ENCODE measurements at places on chromosomes 12 and 14.

DNA sequence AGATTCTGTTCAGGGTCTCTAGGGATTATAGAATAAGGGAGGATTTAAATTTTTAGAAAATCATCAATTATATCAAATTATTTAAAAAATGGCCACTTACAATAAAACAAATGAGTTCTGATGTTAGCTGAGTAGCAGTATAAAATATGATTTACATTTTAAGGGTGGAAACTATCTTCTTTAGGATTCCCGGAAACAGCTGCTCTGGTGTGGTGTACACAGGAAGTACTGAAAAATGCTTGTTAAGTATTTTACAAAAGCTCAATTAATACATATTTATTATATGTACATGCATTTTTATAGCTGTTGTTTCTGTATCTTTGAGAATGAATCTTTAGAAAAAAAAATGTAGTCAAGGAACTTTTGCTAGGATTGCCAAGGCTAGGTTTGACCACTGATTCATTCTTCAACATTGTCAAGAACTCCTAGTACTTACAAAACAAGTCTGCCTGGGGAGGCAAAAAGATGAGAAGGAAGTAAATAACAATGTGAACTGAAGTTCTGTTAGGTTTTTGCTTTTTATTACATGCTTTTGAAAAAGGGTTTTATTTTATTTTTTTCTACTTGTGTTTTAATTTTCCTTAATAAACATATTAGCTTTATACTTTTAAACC lies 48.0 kb downstream of the ARF6 start:
- DNase-seq, result no peak

DNA sequence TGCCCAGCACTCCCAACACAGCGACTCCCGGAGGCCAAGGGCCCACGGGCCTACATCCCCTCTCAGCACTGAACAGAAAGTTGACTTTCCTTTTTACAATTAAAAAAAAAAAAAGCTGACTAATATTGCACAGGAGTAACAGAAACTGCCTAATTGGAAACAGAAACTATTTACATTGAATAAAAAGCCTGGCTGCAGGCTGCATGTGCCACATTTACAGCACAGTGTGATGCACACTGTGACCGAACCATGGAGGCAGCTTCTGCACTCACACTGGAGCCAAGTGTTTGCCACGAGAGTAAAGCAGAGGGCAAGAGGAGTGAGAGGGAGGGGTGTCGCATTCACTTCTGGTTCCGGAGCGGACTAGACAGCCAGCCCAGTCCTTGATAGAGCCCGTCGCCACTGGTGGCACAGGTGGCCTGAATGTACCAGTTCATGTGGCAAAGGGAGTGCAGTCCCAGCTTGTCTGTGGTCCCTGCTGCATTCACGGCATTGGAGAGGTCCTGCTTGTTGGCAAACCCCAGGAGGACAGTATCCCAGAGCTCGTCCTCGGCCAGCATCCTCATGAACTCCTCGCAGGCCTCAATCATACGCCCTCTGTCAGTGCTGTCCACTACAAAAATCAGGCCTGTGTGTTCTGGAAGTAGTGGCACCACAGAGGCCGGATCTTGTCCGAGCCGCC lies 59.2 kb downstream of the SPPL3 start:
- no peak for DNase-seq

- no peak for DNase-seq
These were observed 450.9 kb upstream of the RPL10L start for GRCh38 chr14:47102472-47102871.

DNA sequence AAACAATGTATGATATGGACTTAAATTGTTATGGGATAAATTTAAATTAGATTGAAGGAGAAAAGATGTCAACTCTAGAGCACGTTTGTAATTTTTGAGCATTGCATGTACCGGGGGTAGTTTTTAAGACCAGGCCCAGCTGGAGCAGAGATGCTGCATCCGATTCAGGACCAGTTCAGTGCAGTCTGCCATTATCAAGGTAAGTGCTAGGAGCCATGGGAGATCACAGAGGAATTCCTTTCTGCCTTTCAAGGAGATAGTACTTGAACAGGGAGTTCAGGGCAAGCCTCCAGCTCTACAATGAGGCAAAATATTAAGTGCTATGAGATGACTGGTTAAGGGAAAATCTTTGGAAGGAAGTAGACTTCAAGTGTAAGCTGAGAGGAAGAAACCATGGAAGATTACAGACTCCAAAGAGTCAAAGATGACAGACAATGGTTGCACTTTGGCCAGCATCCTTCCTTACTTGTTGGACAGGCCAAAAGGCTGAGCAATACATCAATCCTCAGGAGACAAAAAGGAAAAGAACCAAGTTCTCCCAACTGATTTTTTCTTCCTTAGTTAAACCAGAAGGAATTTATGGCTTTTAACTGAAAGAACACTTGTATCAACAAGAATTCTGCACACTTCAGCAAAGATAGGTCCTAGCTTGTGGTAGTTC lies 113.2 kb upstream of the HIF1A start:
- no peak for DNase-seq

DNA sequence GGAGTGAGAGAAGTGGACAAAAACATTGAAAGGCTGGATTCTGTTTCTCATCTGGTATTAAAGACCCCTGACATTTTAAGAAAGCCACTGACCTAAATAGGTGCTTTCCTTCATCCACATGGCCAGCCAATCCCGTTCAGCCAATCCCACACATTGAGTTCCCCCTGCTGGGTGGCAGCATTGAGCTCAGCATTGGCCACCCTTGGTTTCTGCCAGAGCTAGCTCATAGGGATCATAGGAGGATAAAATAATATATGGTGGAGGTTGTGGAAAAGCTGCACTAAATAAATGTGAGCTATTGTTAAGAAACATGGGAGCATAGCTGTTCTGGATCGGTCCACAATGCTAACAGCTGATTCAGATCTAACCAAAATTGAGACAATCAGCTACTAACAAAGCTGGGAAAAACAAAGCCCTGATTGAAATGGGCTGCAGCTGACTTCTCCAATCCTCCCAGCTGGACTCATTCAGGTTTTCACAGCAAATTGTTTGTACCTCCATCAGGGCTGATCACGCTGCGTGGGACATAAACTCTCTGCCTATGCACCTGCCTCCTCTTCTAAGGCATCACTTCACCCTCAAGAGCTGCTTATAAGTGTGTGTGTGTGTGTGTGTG lies 256.5 kb downstream of the EMP1 start:
- DNase-seq, result no peak

DNA sequence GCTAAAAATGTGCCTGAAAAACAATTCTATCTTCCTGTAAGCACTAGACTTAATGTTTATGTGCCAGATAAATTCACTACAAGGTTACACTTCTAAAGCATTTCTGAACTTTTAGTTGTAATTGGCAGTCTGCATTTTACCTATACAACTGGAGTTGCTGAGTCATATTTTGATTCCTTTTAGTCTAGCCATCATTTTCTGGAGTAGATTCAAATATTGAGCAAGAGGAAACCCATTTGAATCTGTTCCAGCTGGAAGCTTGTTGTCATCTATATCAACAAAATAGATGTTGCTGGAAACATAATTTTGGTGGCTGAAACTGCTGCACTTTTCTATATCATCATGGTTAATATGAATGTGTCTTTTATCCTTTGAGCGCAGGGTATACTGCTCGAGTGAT lies 122.2 kb upstream of the CCDC175 start:
- DNase-seq, result no peak

DNA sequence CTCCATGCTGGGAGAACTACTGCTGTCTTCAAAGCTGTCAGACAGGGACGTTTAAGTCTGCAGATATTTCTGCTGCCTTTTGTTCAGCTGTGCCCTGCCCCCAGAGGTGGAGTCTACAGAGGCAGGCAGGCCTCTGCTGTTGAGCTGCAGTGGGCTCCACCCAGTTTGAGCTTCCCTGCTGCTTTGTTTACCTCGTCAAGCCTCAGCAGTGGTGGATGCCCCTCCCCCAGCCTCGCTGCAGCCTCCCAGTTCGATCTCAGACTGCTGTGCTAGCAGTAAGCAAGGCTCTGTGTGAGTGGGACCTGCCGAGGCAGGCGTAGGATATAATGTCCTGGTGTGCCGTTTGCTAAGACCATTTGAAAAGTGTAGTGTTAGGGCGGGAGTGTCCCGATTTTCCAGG lies 31.4 kb upstream of the RFX4 start:
- no peak for DNase-seq

GRCh38 chr14:58746261-58746660 lies 108.5 kb downstream of the DACT1 start:
- DNase-seq, result no peak

DNA sequence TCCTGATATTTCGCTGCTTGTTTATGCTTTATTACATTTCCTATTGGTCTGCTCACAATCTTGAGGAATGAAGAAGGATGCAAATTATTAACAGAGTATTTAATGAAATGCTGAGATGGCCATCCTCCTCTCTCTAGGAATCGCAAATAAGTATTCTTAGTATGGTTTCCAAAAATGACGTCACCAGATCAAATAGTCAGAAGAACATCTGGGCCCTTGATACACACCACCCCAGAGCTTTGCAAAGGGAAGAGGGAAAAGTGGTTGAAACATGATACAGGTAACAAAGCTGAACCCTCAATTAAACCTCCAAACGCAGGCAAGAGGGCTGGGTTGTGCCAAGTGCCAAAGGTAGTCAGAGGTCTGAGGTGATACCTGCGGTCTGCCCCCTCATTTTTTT lies 107.3 kb downstream of the BCL11B start:
- DNase-seq, result no peak

DNA sequence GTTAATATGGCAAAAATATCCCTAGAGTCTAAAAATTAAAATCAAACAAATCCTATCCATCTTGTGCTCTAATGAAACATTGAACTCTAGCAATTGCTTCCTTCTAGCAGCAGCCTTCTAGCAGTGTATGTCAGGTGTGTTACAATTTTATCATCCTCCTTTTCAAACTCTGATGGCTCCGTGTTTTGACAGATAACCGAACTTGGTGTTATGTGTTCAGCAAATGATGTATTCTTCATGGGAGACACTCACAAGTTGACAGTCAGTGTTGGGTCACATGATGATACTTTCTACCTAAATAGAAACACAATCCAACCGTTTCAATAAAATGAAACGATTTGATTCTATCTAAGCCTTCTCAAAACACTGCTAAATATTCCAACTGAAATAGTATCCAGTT lies 525.3 kb upstream of the NOVA1 start:
- DNase-seq, result no peak

- DNase-seq, result no peak
These were observed 173.3 kb upstream of the PARP11 start for GRCh38 chr12:4046495-4046840.

DNA sequence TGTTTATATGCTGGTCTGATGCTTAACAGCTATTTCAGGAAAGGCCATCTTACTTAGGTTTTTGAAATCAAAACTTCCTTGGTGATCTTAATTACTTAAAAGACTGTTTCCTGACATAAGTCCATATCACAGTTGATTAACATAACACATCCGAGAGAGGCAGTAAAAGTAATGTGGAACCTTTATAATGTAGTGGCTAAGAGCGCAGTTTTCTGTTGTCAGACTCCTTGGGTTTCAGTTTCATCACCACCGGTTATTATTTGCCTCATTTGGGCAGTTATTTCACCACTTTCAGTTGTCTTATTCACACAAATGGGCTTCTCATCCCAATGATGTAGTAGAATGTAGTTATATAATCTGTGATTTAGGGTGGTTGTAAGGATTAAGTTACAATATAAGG lies 30.9 kb downstream of the TBC1D15 start:
- no peak for DNase-seq

DNA sequence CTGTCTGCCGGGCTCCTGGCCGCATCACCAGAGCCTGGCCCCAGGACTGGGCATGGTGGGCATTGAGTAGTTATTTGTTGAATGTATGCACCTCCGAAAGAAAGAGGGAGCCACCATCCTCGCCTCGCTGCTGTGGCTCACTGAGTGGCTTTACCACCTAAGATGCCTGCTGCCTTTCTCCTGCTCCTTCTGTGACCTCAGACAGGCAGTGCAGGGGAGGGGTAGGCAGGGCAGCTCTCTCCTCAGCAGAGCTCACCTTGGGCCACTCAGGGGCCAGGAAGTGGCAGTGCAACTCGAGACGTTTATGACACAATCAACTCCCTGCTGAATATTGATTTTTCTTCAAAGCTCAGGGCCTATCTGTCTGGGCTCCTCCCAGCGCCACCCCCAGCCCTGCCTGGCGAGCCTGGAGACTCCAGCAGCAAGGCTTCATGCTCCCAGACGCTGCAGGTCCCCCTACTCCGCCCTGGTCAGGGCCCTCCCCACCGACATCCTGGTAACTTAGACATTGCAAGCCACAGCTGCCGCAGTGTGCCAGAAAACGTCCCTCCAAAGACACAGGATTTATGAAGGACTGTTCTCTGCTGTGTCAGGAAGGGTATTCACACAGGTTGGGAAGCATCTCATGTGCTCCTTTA lies 84.3 kb upstream of the DIO3 start:
- no peak for DNase-seq

DNA sequence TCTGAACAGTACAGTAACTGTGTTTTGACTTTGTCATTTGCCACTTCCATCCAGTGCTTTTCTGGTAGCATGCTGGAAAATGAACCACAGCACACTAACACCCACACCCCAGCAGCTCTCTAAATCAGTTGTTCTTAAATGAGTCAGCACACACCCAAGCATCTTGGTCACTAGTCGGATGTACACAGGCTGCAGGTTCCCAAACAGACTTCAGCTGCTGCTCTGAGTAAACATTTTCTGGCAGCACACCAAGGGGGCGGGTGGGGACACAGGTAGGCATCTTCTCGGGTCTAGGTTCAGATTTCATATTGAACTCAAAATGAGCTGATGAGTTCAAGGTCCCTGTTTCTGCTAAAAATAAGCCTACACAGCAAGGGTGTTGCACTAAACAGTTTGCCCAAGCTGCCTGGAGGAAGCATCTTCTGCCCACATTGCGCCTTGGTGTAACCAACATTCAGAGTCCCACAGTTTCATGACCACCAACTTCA lies 39.8 kb downstream of the IFNG start:
- DNase-seq, result peak; percentile 61

GRCh38 chr12:19657732-19658130 lies 218.4 kb downstream of the AEBP2 start:
- DNase-seq, result no peak

- no peak for DNase-seq
These were observed 20.4 kb downstream of the TMTC1 start for GRCh38 chr12:29763301-29763683.

DNA sequence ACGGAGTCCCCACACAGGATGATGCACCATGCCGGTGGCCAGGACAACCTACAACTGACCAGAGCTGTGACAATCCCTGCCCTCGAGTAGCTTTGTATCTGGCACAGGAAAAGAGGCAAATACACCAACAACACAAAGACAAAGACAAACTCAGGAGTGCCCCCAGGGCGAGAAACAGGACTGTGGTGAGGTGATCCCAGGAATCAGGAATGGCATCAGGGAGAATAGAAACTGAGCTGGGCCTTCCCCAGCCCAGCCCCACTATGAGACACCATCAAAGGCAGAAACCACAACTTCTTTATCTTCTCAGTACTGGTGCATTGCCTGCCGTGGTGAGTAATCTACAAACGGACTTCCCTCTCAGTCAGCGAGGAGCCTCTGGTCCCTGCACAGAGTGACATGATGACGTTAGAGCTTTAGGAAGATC lies 157.7 kb downstream of the TTC7B start:
- DNase-seq, result peak; percentile 5

DNA sequence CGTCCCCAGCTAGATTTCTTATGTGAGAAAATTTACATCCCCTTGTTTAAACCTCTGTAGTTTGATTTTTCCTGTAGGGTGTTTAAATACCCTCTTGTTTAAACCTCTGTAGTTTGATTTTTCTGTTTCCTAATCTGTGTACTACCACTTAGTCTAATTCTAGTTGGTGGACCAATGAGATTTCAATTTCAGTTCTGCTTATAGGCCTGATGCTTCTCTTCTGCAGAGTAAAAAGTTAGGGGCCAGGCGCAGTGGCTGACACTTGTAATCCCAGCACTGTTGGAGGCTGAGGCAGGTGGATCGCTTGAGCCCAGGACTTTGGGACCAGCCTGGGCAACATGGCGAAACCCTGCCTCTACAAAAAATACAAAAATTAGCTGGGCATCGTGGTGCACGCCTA lies 11.5 kb downstream of the UBC start:
- no peak for DNase-seq
